ENCODE measurements at places on chromosomes 7 and 10.

DNA sequence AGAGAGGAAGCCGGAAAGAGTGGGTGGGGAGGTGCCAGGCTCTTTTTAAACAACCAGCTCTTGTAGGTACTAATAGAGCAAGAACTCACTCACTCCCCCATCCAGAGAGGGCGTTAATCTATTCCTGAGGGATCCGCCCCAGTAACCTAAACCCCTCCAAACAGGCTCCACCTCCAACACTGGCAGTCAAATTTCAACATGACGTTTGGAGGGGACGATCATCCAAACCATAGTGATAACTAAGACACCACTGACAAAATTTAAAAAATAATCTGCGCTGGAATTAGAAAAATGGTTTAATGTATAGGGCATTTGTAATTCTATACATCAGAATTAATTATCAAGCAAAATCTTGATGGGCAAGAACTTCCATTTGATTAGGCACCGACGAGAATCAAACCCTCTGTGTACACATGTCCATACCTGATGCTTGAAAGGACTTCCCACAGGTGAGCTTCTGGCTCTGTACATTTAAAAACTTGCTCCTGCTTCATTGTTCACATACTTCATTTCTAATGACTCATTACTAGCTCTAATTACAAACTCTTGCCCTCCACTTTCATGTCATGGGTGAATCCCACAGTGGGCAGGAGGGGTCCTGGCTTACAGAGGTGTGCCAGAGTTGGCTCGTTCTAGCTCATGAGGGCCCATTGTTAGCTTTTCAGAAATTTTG is 20.6 kb upstream of the KDM7A start:
- DNase-seq: no peak

GRCh38 chr10:2121929-2122328 is 384.6 kb upstream of the ADARB2 start:
- DNase-seq: no peak

DNA sequence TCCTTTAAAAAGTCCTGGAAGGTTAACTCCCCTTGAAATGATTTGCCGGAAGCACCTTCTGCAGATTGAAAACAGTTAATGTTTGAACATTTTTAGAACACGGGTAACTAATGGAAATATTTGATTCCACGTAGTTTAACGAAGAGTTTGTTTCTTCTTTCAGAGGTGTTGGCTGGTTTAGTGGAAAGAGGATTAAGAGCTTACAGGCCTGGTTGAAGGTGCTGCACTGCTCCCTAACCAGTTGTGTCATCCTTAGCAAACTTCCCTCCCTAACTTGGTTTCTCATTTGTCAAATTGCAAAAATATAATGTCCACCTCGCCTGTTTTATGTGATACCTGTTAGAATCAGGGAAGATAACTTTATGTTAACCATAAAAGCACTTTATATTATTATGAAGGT is 243.0 kb upstream of the FZD8 start:
- no peak for DNase-seq

- no peak for DNase-seq
Observed at GRCh38 chr10:102869258-102870198, at the start of gene AS3MT. Gene AS3MT (plus strand): TSS chr10:102869470. CDS start chr10:102869593, 123 bp downstream.
